ENCODE measurements at places on chromosomes 1 and 21. TPM values are rescaled to one million over a fixed set of nuclear protein-coding genes. Genes with fewer than 3 reads are reported as not detected.

S100A1 gene
- total RNA-seq = not detected

ZNF648 gene
- total RNA-seq = 0.09 TPM

CHIA gene
- 11.4 TPM for total RNA-seq

NOL9 gene
- 26.4 TPM for total RNA-seq

LYPD8 gene
- not detected for total RNA-seq

HMCN1 gene
- 26.0 TPM for total RNA-seq

MR1 gene
- total RNA-seq = 31.0 TPM

PGBD5 gene
- 3.0 TPM for total RNA-seq

TMPRSS3 gene
- 7.9 TPM for total RNA-seq

DNA sequence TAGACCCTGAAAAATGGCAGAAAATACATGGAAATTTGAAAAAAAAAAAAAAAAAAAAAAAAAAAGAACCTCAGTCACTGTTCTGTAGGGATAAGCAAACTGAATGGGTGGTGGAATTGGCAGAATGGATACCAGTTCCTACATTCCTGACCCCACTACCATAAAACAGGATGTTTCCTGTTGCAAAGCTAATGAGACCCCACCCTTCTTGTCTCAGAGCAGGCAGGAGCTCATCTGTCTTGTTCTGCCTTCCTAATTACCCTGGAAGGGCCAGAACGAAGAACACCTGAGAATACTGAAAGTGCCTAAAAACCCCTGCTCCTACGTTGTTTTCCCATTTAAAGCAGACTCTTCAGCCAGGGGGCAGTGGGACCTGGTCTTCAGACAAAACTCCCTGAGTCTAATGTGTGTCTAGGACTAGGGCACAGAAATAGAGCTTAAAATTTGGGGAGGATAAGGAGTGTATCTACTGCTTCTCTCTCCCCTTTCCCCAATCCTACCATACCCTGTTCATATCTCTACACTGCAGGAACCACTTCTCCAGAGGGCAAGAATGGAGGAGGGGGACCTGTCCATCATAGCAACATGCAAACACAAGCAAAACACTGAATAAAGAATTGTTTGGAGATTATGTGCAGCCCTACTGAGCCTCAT, 3.9 kb downstream of the C1orf56 start:
- DNase-seq = no peak
- H3K27me3 ChIP-seq = no peaks in the 10 kb centered on the region
- no peak overlapping the region for H3K4me3 ChIP-seq

DNA sequence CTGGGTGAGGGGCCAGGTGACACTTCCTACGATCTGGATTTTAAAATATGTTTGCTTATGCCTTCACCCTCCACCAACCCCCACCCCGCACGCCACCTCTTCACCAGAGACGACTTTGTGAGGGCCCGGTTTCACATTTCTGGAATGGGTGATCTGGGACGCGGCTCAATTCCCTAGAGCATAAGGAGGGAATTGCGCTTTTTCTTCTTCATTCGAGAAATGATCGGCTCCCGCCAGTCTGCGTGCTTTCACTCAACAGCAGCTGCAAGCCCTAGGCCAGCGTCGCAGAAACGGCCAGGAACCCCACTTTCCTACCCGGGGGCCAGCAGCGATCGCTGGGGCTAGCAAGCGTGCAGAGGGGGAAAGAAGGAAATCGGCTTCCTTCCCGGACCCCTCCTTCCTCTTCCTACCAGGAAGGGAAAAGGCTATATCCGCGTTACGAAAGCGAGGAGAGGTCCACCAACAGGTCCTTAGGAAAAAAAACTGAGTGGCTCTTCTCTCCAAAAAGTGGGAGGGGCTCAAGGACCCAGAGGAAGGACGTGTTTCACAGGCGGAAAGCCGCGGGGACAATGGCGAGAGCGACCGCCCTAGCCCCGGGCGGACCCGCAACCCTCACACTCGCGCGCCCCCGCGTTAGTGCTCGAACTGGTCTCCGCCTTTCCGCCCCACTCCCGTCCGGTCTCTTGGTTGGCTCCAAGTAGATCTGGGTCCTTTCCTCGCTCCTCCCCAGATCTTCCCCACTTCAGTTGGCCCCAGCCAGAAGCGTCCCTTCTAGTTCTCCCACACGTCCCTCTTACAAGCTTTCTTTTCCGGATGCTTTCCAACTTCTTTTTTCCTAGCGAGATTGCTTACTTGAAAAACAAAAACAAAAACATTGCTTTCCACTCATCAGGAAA, 1.1 kb upstream of the ADAMTS1 start:
- no peaks in the 10 kb centered on the region for H3K27me3 ChIP-seq
- DNase-seq = peak; percentile 97
- peak overlapping the region; percentile 87 for H3K27ac ChIP-seq

GRCh38 chr1:205247130-205247921, 19.6 kb downstream of the TMCC2 start:
- H3K4me3 ChIP-seq = no peak overlapping the region
- H3K4me1 ChIP-seq = peaks cover 25% of the 10 kb centered on the region
- no peak overlapping the region for H3K27ac ChIP-seq
- DNase-seq = peak; percentile 72
- H3K27me3 ChIP-seq = no peaks in the 10 kb centered on the region

- H3K4me1 ChIP-seq = peaks cover 11% of the 10 kb centered on the region
- DNase-seq = no peak
- no peak overlapping the region for H3K27ac ChIP-seq
- H3K4me3 ChIP-seq = no peak overlapping the region
- H3K36me3 ChIP-seq = no peaks in the 10 kb centered on the region
- H3K27me3 ChIP-seq = no peaks in the 10 kb centered on the region
Measured at GRCh38 chr1:230226007-230226800, 159.2 kb downstream of the GALNT2 start.

DNA sequence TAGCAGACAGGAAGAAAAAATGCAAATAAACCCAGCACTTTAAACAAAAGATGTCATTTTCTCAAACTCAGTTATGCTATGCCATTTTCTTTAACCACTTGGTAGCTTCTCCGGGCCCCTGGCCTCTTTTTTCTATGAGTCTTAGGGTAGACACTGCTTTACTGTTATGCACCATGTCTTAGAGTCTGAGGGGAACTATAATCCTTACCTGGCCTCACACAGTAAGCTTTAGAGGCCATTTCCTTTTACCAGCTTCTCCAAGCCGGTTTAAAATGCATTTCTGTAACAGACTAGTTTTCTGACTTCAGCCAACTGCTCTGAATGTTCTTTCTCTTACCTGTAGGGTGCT, 73.7 kb upstream of the EDEM3 start:
- no peak overlapping the region for H3K4me3 ChIP-seq
- no peak for DNase-seq
- H3K27ac ChIP-seq = peak overlapping the region; percentile 77
- H3K36me3 ChIP-seq = no peaks in the 10 kb centered on the region
- no peaks in the 10 kb centered on the region for H3K27me3 ChIP-seq

GRCh38 chr1:152313319-152313801, 11.7 kb downstream of the FLG start:
- DNase-seq = no peak
- no peaks in the 10 kb centered on the region for H3K27me3 ChIP-seq
- no peaks in the 10 kb centered on the region for H3K4me1 ChIP-seq
- no peaks in the 10 kb centered on the region for H3K36me3 ChIP-seq

DNA sequence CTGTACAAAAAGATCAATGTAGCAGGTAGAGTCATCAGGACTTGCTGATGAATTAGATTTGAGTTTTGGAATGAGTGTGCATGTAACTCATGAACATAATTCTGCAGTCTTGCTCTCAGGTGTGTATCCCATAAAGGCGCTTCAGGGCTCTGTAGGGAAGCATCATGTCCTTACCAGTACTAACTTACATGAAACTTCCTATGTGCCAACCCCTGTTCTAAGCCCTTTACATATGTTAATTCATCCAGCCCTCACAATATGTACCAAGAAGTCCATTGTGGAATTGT, 2.1 kb upstream of the FCRLB start:
- no peaks in the 10 kb centered on the region for H3K27me3 ChIP-seq
- H3K36me3 ChIP-seq = no peaks in the 10 kb centered on the region
- DNase-seq = no peak
- no peak overlapping the region for H3K27ac ChIP-seq

GRCh38 chr1:67755160-67755559, 70.2 kb downstream of the GADD45A start:
- no peak overlapping the region for H3K4me3 ChIP-seq
- H3K27me3 ChIP-seq = no peaks in the 10 kb centered on the region
- H3K27ac ChIP-seq = no peak overlapping the region
- H3K4me1 ChIP-seq = peaks cover 4% of the 10 kb centered on the region
- DNase-seq = no peak

DNA sequence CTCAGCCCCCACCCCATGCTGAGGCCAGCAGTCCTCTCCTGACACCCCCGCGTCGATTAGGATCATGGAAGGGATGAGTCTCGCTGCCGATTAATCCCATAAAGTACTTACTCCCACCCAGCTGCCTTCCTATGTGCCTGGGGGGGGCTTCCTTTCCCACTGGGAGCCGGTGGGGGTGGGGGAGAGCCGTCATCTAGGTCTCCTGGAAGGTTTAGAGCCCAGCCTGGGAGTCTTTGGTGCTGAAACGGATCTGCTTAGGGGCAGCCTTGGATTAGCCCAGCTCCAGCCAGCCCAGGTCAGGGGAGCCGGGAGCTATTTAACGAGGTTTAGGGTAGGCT, 9.8 kb downstream of the SAMD11 start:
- no peak for DNase-seq
- H3K27ac ChIP-seq = no peak overlapping the region
- H3K36me3 ChIP-seq = no peaks in the 10 kb centered on the region
- no peak overlapping the region for H3K4me3 ChIP-seq
- H3K27me3 ChIP-seq = peaks cover 16% of the 10 kb centered on the region
- H3K4me1 ChIP-seq = no peaks in the 10 kb centered on the region

DNA sequence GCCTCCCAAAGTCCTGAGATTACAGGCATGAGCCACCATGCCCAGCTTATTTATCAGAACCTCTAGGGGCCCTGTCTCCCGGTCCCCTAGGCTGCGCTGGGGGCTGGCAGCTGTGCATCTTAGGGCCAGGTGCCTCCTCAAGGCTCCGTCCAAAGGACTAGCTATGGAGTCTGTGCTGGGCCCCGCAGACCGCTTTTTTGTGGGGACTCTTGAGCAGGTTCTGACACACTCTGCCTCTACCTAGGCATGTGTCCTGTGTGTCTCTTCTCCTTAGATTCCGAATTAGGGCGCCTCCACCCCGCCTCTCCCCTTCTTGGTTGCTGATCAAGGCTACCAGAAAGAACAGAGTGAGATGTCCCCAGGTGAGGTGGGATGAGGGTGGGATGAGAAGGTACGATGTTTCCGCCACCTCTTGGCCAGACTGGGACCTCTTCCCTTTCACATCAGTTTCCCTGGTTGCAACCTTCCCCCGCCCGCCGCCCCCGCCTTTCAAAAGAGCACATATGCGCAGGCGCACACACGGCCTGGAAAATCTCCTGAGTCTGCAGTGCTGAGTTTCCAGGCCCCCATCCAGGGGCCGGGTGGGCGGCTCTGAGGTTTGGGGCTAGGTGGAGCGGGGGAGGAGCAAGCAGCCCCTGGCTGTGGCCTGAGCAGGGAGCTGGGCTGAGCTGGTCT, 5.0 kb upstream of the PTPN7 start:
- peaks cover 3% of the 10 kb centered on the region for H3K4me1 ChIP-seq
- no peaks in the 10 kb centered on the region for H3K27me3 ChIP-seq
- no peak overlapping the region for H3K4me3 ChIP-seq
- no peak for DNase-seq

GRCh38 chr1:12339396-12339795, 109.6 kb downstream of the VPS13D start:
- peak overlapping the region; percentile 91 for H3K27ac ChIP-seq
- H3K4me3 ChIP-seq = no peak overlapping the region
- DNase-seq = no peak
- H3K27me3 ChIP-seq = no peaks in the 10 kb centered on the region
- peaks cover 13% of the 10 kb centered on the region for H3K36me3 ChIP-seq
- peaks cover 5% of the 10 kb centered on the region for H3K4me1 ChIP-seq

- no peak for DNase-seq
- H3K36me3 ChIP-seq = no peaks in the 10 kb centered on the region
- peaks cover 18% of the 10 kb centered on the region for H3K4me1 ChIP-seq
- H3K27me3 ChIP-seq = no peaks in the 10 kb centered on the region
- H3K27ac ChIP-seq = no peak overlapping the region
Measured at GRCh38 chr1:175861626-175862367, 118.4 kb upstream of the TNR start.

GRCh38 chr1:41547781-41548560, 63.5 kb upstream of the EDN2 start:
- no peaks in the 10 kb centered on the region for H3K36me3 ChIP-seq
- no peak for DNase-seq
- no peaks in the 10 kb centered on the region for H3K4me1 ChIP-seq

- H3K36me3 ChIP-seq = no peaks in the 10 kb centered on the region
- H3K4me3 ChIP-seq = no peak overlapping the region
- DNase-seq = no peak
- H3K27ac ChIP-seq = no peak overlapping the region
Measured at GRCh38 chr21:42190486-42190863, 28.5 kb upstream of the ABCG1 start.

- no peak overlapping the region for H3K4me3 ChIP-seq
- no peaks in the 10 kb centered on the region for H3K36me3 ChIP-seq
- no peak for DNase-seq
- no peaks in the 10 kb centered on the region for H3K4me1 ChIP-seq
- no peaks in the 10 kb centered on the region for H3K27me3 ChIP-seq
Measured at GRCh38 chr1:44926311-44926781, 60.0 kb downstream of the EIF2B3 start.

DNA sequence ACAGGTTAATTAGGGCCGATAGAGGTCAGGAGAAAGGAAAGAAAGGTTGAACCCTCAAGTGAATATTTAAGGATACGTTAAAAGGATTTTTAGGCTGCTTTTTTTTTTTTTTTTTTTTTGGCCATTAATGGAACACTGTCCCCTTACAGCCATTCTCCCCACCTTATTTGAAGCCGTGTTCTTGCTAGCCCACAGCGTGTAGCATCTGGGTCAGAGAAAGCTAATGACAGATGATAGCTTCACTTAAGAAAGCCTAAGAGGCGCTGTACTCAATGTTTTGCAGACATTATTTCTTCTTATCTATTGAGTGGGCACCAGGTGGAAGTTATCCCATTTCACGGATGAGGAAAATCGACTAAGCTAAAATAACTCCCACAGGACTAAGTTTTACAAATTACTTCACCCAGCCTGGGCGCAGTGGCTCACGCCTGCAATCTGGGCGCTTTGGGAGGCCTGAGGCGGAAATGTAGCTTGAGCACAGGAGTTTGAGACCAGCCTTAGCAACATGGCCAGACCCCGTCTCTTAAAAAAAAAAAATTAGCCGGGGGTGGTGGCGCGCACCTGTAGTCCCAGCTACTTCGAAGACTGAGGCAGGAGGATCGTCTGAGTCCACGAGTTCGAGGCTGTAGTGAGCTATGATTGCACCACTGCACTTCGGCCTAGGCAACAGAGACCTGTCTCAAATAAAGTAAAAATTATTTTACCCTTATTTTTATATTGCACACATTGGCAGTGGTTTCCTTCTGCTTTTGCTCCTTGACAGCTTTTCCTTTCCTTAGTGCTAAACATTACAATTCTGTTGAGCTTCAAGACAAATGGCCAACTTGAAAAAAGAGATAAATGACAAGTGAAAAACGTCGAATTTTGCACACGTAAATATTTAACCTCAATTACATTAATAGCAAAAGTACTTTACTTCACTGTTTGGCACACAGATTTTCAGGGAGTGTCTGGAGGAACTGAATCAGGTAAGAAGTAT, 1.1 kb upstream of the PHTF1 start:
- H3K4me1 ChIP-seq = peaks cover 12% of the 10 kb centered on the region
- H3K27me3 ChIP-seq = no peaks in the 10 kb centered on the region
- peaks cover 2% of the 10 kb centered on the region for H3K36me3 ChIP-seq
- H3K27ac ChIP-seq = peak overlapping the region; percentile 95

GRCh38 chr1:14592004-14592631, 6.4 kb upstream of the KAZN start:
- DNase-seq = no peak
- H3K4me1 ChIP-seq = no peaks in the 10 kb centered on the region
- H3K27ac ChIP-seq = no peak overlapping the region
- H3K27me3 ChIP-seq = no peaks in the 10 kb centered on the region
